Stimulated activated CD8-positive, alpha-beta memory T cell treated with anti-CD3 and anti-CD28 coated beads, Interleukin-12 subunit alpha, Interleukin-12 subunit beta, amount 100 ng/mL, for 1 hour (primary cell): ENCODE measurements at places on chromosomes 1 and 21.
A peak's percentile ranks its signal among the peaks of the same experiment; 100 is the strongest.

GRCh38 chr1:200925831-200926230 is 31.1 kb downstream of the INAVA start:
- DNase-seq: no peak

DNA sequence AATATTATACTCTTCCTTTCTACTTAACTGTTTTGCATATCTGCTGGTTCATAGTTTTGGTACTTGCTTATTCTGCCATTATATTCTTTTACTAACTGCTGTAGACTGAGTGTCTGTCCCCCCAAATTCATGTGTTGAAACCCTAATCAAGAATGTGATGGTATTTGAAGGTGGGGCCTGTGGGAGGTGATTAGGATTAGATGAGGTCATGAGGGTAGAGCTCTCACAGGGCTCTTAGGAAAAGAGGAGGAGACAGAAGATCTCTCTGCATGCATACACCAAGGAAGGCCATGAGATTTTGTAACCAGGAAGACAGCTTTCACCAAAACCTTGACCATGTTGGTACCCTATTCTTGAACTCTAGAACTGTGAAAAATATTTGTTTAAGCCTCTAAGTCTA is 354.1 kb upstream of the B3GALT2 start:
- no peak for DNase-seq

DNA sequence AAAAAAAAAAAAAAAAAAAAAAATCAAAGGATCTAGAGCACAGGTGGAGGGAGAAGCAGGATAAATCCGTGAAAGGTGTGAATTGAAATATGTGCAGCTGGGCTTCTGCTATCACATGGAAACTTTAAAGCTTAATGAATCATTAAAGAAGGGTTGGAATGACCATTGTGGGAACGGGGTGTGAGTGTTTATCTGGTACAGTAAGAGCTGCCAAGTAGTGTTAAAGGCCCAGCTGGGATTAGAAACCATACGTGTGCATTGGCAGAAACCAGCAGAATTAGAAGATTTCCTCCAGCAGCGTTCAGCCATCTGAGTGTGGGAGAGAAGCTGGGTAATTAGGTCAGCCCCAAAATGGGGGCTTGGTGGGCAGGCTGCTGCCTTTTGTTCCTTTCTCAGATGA is 13.5 kb downstream of the FALEC start:
- no peak for DNase-seq

DNA sequence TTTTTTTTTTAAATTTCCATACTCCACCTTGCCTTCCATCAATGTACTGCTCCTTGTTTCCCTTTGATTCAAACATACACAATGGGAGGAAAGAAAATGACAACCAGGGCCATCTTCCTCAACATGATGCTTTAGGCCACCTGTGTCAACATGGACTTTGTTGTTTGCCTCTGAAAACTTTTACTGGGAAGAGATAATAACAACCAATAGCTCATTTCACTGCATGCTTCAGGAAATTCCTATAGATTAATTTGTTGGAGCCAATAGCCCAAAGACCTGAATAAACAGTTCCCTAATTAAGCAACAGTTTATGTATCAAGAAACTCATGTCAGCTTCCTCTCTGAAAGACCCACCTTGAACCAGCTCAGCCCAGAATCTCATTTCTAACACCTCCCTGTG is 3.2 kb downstream of the KRTAP15-1 start:
- DNase-seq: no peak

DNA sequence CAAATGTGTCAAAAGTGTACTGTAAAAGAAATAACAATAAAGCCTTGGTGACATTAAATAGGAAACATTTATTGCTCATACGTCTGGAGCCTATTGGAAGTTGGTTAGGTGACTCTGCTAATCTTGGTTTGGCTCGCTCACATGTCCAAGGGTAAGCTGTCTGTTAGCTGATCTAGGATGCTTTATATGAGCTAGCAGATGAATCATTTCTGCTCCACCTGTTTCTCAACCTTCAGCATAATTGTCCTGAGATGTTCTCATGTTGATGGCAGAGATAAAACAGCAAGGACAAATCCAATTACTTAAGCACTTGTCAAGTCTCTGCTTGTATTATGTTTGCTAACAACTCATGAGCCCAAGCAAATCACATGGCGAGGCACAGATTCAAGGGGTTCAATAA is 56.0 kb upstream of the CD53 start:
- no peak for DNase-seq

GRCh38 chr1:243470502-243470901 is 214.7 kb downstream of the SDCCAG8 start:
- no peak for DNase-seq

GRCh38 chr1:17113963-17114362 is 5.3 kb downstream of the PADI2 start:
- no peak for DNase-seq

- DNase-seq: no peak
These were observed 6.0 kb downstream of the TMEM222 start for GRCh38 chr1:27327964-27328363.

DNA sequence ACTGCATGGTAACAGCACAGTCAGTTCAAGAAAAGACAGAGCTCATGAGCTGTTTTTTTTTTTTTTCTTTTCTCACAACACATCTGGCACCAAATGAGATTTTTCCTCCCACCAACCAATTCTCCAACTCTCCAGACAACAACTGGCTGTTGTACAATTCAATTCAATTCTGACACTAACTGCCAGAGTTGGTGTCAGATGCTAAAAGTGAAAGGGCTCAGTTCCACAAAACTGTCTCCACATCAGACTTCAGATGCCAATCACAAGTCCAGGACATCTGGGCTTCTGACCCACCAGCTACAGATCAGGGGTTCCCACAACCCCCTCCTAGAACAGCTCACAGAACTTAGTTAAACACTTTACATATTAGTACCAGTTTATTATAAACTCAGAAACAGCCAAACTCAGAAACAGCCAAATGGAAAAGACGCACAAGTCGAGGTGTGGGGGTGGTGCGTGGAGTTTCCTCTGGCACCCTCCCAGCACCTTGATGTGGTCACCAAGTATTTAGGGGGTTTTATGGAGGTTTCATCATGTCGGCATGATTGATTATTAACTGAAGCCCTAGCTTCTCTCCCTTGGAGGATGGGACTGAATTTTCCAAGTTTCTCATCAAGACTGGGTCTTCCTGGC is 39.2 kb upstream of the LRRC8D start:
- DNase-seq: peak; percentile 47

- DNase-seq: no peak
These were observed 11.1 kb downstream of the MTX1 start for GRCh38 chr1:155219592-155220031.

GRCh38 chr1:111605576-111605975 is 14.0 kb upstream of the RAP1A start:
- DNase-seq: no peak

GRCh38 chr1:72000809-72001208 is 281.5 kb downstream of the NEGR1 start:
- DNase-seq: no peak

DNA sequence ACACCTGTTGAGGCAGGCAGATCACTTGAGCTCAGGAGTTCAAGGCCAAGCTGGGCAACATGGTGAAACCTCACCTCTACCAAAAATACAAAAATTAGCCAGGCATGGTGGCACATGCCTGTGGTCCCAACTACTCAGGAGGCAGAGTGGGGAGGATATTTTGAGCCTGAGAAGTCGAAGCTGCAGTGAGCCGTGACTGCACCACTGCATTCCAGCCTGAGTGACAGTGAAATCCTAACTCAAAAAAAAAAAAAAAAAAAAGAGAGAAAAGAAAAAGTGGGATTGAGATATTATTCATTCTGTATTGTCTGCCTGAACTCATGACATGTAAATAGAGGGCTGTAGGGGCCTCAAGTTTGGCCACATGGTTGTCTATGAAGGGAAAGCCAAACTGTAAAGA is 37.3 kb downstream of the WNT2B start:
- no peak for DNase-seq

GRCh38 chr1:35585281-35585680 is 12.2 kb downstream of the TFAP2E start:
- no peak for DNase-seq

DNA sequence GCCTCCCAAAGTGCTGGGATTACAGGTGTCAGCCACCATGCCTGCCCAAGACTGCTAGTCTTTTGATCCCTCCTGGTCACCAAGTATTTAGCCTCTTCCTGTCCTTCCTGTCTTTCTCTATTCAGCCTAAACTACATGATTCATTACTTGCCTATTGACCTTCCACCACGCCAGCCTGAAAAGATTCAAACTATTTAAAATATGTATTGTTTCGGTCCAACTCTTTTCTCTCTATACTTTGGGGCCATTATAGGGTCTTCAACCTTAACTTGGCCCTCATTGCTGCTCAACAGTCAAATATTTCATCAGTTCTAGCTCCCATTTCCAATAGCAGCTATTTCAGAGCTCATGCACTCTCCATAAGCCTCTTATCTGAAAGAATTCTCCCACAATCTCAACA is 153.0 kb downstream of the TNFSF18 start:
- no peak for DNase-seq

DNA sequence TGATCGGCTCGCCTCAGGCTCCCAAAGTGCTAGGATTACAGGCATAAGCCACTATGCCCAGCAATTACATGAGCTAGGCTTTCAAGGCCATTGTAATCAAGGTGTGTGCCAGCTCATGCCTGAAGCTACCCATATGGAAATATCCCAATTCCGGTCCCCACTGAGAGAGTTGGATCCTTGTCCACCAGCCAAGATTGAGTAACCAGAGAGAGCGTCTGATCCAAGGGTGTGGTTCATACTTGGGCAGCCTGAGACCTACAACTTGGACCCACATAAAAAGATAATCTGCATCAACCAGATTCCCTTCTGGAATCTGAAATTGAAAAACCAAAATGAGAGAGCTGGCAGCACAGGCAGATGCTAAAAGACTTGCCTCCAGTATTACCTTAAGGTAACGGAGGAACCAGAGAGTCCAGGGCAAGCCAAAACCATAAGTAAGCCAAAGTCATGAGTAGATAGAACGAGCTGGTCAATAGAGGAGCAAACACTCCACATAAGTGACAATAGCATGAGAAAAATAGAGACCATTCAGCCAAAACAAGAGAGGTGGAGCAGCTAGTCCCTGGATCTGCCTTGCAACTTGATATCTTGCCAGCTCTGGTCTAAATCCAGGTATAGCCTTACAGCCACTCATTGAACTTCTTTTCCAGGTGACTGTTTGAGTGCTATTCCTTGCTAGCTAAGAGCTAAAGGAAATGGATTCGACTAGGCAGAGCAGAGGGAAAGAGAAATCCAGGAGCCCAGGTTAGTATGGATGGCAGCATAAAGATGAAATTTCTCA is 63.8 kb upstream of the ATP1A1 start:
- DNase-seq: no peak

- no peak for DNase-seq
These were observed 35.9 kb downstream of the DNASE2B start for GRCh38 chr1:84434081-84434769.

DNA sequence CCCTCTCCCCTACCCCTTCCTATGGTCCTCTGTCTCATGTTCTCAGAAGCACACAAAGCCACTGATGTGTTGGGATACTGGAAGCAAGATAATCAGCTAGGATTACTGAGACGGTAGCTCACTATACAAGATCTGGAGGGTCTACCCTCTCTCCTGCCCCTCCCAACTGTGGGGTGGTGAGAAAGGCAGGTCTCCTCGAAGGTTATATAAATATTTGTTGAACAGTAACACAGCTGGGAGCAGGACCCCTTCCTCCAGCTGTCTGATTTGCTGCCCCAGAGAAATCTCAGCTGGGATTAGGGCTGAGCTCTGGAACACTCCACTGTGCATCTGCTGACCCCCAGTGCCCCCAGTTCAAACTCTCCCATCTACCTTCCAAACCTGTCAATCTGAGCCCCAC is 94.2 kb upstream of the IPO9 start:
- DNase-seq: no peak

DNA sequence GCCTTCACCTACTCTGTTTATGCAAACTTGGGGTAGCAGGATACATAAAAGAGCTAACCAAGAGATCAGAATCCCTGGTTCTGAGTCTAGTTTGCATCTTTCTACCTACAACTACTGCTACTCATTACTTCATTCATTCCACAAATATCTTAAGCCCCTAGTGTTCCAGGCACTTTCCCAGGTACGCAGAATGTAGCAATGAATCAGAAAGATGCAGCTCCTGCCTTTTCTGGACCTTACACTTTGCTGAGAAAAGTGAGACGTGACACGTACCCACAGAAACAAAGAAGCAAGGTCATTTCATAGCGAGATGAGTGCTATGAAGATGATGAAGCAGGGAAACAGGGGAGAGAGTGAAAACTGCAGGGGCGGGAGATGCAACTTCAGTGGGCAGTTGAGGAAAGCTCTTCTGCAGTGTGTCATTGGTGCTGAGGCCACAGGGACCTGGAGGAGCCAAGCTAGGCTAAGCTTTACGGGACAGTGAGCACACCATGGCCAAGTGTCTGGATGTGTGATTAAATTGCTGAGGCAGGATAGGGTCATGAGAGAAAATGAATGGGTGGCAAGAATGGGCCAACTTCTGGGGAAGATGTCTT is 167.9 kb downstream of the TNFSF18 start:
- DNase-seq: no peak

DNA sequence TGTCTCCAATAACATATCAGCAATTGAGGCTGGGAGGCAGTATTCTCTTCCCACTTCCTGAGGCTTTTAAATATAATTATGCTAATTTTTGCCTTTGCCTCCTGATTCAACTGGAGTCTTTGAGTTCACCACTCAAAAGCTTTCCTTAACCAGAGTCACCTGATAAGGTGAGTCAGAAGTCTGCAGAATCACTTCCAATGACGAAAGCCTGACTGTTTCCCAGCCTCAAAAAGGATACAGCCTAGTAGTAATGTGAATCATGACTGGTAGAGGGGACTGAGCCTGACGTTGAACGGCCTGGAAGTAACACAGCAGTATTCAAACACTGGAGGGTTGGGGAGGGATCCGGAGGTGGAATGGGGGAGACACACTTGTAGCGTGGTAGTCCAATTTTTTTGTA is 10.4 kb upstream of the MRPL9 start:
- DNase-seq: no peak

GRCh38 chr1:110184446-110184845 is 25.7 kb upstream of the KCNC4 start:
- no peak for DNase-seq

DNA sequence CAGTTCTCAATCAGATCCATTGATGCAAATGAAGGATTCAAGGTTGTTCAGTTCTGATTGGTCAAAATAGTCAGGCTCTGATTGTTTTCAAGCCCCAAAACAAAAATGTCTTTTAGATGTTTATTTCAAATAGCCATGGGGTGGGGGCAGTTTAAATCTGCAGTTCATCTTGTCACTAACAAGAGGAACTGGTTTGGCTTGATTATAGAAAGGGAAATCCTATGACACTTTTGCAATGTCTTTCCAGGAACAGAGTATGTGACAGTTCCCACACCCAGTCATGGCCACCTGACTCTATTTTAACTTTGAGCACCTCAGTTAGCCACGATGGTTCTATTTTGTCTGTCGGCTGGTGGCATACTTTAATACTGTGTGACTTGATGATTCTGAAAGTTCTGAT is 1544.1 kb downstream of the PLA2G4A start:
- no peak for DNase-seq

GRCh38 chr1:118535901-118536300 is 350.9 kb upstream of the SPAG17 start:
- no peak for DNase-seq

- DNase-seq: no peak
These were observed 27.0 kb downstream of the TGFB2 start for GRCh38 chr1:218371927-218372672.
